ENCODE measurements at places on chromosomes 2 and 18. TPM values are rescaled to one million over a fixed set of nuclear protein-coding genes. Genes with fewer than 3 reads are reported as not detected.

DNA sequence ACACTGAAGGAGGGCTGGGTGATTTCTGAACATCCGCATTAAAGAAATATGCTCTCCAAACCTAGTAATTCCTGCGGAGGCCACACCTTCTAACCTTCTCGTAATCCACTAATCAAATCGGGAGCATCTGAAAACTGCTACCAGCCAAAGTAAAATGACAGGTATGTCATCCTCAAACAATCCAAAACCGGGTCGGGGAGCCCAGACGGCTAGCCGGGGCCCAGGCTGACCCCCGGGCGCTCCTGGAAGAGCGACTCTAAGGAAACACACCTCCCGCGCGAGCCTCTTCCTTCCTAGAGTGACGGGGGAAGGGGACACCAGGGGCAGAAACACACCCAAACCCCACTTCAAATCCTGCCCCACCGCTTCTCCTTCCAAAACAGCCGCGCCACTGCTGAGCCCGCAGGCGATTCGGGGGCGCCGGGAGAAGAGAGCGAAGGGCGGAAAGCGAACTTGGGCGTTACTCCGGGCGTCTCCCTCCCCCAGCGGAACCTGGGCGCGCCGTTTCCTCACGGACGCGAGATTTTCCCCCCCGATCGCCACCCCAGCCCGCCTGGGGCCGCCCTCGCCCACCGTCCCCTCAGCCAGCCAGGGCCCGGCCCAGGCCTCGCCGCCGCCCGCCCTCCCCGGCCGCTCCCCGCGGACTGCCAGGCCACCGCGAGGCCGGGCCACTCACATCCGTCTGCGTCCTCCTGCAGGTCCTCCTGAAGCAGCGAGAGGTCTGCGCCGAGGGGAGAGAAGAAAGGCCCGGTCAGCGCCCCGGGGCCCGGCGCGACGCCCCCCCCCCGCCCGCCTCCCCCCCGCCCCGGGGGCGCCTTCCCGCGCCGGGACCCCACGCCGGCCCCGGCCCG, 584 bp downstream of the PPP4R1 start:
- peak overlapping the region; percentile 79 for H3K4me3 ChIP-seq
- no peak for DNase-seq
- peaks cover 4% of the 10 kb centered on the region for H3K36me3 ChIP-seq
- H3K27ac ChIP-seq: peak overlapping the region; percentile 88

The LGALSL gene
- 5.3 TPM for total RNA-seq

- DNase-seq: no peak
- H3K4me1 ChIP-seq: no peaks in the 10 kb centered on the region
- no peak overlapping the region for H3K27ac ChIP-seq
- no peaks in the 10 kb centered on the region for H3K36me3 ChIP-seq
- H3K4me3 ChIP-seq: no peak overlapping the region
Observed at GRCh38 chr2:16784652-16785051, 119.0 kb upstream of the CYRIA start.

The UBE2E3 gene
- total RNA-seq: 91.3 TPM

DNA sequence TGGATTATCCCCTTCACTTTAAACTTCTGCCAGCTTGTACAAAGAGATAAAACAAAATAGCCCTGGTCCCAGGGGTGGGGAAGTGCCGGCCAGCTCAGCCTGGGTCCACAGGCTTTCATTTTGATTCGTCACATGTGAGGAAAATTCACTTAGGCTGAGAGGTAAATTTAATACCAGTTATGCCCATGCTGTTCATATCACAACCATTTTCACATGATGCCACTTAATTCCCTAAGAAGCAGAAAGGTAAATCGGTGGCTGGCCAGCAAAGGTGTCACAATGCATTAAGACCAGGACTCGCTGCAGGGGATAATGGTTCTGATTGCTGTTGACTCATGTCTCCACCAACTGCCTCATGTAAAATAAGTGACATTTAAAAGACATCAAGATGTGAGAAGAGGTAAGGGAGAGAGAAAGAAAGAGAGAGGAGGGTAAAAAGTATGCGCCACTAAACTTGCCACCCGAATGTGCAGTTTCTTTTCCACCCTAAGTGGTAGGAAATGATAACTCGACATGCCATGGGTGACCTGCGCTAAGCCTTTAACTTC, 261.0 kb upstream of the SIX3 start:
- H3K4me3 ChIP-seq: no peak overlapping the region
- H3K27ac ChIP-seq: no peak overlapping the region
- no peaks in the 10 kb centered on the region for H3K4me1 ChIP-seq
- H3K27me3 ChIP-seq: no peaks in the 10 kb centered on the region

- H3K36me3 ChIP-seq: no peaks in the 10 kb centered on the region
- H3K4me3 ChIP-seq: no peak overlapping the region
Observed at GRCh38 chr2:156541706-156542105, 105.5 kb downstream of the GPD2 start.

The SFTPB gene
- 5.6 TPM for total RNA-seq

GRCh38 chr2:181977661-181978350, 7.8 kb upstream of the PPP1R1C start:
- H3K4me1 ChIP-seq: no peaks in the 10 kb centered on the region
- no peaks in the 10 kb centered on the region for H3K27me3 ChIP-seq
- no peak overlapping the region for H3K27ac ChIP-seq
- DNase-seq: no peak
- H3K4me3 ChIP-seq: no peak overlapping the region

- H3K27me3 ChIP-seq: no peaks in the 10 kb centered on the region
- no peak for DNase-seq
- H3K4me3 ChIP-seq: no peak overlapping the region
- H3K27ac ChIP-seq: no peak overlapping the region
Observed at GRCh38 chr2:50051374-50051773, 897.1 kb upstream of the FSHR start.

DNA sequence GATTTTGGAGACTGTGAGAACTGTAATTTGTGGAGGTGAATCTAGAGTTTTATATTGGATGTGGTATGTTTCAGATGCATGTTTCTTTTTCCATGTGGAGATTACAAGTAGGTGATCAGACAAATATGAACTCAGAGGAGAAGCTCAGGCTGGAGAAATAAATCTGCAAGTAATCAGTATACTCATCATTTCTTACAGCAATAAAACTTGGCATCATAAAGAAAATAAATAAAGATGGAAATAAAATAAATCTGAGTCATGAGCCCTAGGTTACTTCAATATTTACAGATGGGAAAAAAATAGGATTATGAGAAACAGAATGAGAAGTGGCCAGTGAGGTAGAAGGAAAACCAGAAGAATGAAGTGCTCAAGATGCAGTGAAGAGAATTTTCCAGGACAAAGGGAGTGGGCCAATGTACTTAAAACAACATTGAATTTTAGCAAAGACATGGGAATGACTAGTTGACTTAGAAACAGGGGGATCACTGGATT, 453.8 kb downstream of the DSC3 start:
- H3K27ac ChIP-seq: no peak overlapping the region
- no peak for DNase-seq
- no peak overlapping the region for H3K4me3 ChIP-seq
- H3K36me3 ChIP-seq: no peaks in the 10 kb centered on the region

Measured in Panc1 (cell line).